ENCODE measurements at places on chromosomes 5 and 9.

DNA sequence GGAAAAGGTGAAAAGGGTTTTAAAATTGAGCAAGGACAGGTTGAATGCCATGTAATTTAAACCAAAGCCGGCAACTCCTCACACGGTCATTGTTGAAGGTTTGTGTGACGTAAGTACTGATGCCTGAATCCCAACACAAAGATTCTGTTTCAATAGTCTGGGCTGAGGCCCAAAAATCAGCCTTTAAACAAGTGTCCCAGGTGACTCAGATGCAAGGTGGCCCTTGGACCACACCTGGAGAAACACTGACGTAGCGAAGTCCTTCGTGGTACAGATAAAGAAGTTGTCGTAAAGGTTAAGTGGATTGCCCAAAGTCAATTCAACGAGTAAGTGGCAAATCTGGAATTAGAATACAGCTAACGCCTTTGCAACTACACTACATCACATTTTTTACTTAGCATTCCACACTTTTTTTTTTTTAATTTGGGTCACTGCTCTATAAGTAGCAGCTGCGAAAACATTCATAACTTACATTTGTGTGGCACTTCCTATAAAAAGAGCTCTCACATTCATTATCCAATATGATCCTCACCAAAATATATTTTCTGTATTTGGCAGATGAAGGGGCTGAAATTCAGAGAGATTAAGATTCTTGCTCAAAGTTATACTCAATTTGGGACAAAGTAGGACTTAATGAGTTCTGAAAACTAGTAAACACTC lies 111.3 kb downstream of the LPAR1 start:
- DNase-seq, result no peak

GRCh38 chr9:134404376-134405358 lies 78.4 kb downstream of the RXRA start:
- no peak for DNase-seq

GRCh38 chr5:41527201-41527779 lies 16.9 kb upstream of the PLCXD3 start:
- DNase-seq, result no peak

GRCh38 chr5:44387921-44388320 lies 1.3 kb downstream of the FGF10 start:
- no peak for DNase-seq

DNA sequence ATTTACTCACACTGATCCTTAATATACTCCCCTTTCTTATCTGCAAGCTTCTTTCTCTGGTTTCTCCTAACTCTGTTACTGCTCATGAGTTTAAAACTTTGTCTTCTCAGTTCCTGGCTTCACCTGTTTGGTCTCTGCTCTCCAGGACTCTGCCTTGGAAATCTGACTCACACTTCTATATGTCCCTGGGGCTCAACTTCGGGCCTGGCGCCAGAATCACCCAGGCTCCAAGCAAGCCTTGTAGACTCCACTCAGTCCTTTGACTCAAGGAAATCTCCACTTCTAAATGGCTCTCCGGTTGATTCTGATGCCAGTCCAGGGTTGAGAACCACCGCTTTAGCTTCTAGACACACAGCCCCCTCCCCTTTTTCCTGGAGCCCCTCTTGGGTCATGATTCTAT lies 57.8 kb downstream of the TMC1 start:
- no peak for DNase-seq

- DNase-seq, result no peak
Measured at GRCh38 chr5:7756453-7756852, 94.5 kb downstream of the CFAP90 start.

GRCh38 chr5:132540764-132541163 lies 2.6 kb downstream of the IL5 start:
- DNase-seq, result no peak

DNA sequence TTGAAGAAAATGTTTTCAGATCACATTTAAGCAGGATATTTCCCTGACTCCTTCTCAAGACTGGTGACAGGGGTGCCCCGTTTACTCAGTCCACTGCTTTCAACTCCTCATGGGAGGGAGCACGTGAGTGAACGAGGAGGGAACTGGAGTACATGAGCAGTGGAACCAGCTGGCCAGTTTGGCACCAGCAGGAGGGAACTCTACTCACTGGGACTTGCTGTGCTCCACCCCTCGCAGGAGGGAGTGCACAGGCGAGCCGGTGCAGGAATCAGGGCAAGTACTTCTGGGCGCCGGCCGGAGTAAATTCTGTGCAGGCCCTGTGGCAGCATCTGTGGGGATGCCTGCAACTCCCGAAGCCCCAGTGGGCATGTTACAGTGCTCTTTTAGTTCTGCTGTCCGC lies 1941.1 kb upstream of the C9orf72 start:
- DNase-seq, result no peak

DNA sequence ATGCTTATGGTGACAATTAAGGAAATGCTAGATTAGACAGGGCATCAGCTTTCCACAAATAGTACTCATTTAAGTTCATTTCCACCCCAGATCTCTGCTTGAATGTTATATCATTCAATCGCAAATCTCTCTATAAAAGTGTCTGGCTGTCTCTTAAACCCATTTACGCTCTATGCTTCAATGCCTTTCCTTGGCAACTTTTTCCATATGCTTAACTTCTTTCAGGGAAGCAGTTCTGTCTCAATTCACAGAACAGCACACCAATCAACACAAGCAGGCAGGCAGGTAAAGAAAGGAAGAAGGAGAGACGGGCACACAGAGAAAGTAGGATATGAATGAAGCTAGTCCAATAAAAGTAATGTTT lies 243.1 kb downstream of the DENND1A start:
- no peak for DNase-seq

DNA sequence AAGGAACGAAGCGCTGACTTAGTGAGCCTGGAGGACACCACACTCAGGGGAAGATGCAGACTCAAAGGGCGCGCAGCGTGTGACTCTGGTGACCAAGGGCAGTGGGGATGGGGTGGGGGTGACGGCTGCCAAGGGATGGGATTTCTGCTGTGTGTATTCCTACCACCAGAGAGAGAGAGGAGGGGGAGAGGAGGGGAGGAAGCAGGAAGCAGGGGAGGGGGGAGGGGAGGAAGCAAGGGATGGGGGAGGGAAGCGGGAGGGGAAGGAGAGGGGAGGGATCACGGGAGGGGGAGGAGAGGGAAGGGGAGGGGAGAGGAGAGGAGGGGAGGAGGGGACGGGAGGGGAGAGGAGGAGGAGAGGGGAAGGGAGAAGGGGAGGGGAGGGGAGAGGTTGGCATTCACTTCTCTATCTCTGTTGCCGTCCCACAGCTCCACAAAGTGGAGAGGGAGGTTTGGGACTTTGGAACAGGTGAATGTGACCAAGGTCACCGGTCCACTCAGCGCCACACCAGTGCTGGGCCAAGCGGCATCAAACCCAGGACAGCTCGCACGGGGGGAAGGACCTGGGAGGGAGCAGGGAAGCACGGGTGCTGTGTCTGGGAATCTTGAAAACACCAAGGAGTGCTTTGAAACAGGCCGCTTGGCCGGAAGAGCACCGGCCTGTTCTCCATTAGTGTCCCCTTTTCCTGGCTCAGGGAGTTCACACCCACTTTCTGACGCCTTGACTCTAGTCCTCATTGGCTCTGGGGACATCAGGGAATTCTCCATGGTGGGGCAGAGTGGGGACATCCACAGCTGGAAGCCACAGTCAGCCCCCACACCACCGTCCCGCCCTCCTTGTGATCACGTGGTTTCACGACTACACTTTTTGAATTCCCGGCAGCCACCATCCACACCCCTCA lies 77.4 kb downstream of the VAV2 start:
- no peak for DNase-seq

DNA sequence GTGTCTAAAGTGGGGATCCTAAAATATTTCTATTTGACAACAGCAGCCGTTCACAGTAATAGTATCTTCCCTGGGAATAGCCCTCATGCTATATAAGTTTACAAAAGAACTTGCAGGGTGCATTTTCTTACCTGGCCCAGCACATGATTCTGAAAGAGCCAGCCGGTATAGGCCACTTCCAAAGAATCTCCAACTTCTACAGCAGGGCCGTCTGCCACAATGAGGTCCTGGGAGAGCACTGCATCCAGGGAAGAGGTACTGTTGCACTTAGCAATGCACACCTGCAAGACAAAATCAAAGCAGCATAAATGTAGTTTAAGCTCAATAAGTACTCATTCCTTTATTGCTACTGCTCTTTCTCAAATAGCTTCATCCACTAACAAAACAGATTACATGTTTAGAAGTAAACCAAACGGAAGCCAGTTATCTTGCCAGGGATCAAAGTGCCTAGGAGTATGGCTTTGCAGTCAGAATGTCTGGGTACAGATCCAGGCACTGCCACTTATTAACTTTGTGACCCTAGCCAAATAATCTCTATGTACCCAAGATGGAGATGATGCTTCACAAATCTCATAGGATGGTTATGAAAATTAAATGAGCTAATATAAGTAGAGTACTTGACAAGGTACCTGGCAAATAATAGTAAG lies 21.3 kb downstream of the FKBP15 start:
- DNase-seq, result no peak

- DNase-seq, result peak; percentile 90
Measured at GRCh38 chr5:35773967-35774366, 82.7 kb upstream of the IL7R start.

DNA sequence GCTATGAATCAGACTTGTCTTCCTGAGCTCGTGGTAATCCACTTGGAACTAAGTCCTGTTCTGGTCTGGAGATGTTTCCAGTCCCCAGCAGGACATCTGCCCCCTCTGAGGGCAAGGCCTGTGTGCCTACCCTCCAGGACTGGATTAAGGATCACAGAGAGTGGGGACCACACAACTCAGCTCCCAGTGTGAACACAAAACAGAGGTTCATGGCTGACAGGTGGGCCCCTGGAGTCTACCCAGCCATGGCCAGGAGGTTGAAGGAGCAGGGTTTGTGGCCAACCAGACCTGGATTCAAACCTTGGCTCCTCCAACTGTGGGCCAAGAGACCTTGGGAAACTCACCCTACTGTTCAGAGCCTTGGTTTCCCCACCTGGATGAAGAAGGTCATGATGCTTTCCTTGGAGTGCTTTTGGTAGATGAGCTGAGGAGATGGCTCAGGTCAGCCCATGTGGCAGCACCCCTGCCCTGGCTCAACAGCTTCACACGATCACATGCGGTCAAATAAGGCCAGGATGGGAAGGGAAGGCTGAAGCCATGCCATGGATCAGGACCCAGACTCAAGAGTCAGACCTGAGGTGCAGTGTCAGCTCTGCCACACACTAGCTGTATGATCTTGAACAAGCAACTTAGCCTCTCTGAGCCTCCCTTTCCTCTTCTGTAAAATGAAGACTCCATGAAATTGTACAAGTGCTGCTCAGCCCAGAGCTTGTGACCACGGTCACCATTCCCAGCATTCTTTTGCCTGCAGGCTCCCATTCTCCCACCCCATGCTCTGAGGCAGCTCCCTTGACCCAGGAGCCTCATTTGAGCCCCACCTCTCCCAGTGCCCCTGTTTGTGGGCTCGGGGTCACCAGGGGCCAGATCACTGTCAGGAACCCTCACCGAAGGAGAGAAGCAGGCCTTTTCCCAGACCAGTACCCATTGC lies 27.3 kb upstream of the ANGPTL2 start:
- no peak for DNase-seq

- DNase-seq, result no peak
Measured at GRCh38 chr9:121670431-121670830, 19.0 kb downstream of the DAB2IP start.

DNA sequence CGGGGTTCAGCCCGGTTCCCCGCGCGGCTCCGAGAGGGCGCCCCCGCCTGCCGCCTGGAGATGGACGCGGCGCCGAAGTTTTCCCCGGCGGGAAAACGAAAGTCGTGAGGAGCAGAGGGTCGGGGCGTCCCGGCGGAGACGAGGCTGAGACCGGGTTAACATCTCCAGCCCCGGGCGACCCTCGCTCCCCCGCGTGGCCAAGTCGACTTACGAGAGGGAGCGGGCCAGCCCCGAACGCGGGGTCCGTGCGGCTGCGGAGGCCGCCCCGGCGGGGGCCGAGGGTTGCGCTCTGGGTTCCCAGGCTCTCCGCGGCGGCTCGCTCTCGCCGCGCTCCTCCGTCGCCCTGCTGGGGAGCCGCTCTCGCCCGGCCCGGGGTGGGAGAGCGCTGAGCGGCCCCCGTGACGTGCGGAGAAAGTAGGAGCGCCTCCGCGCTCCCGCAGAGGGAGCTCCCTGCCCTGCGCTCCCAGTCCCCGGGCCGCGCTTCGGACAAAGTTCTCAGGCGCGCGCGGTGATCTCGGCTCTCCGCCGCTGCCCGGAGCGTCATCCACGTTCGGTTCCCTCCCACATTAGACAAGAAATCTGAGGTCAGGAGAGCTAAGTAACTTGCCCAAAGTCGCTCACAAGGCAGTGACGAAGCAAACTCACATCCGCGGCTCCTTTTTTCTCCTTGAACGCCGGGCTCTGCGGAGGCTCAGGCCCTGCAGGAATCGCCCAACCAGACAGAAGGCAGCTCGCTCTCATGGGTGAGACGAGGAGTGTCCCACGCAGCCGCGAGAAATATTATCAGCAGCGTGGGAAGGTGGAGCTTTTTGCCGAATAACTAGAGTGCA lies 1.2 kb upstream of the GCNT4 start:
- DNase-seq, result peak; percentile 56
